Stimulated activated CD8-positive, alpha-beta memory T cell treated with anti-CD3 and anti-CD28 coated beads, Interleukin-2, amount 100 ng/mL, for 1 hour (primary cell): ENCODE measurements at places on chromosomes 13 and 19.

- no peak for DNase-seq
Measured at GRCh38 chr19:44959691-44960090, 4.5 kb downstream of the CLPTM1 start.

DNA sequence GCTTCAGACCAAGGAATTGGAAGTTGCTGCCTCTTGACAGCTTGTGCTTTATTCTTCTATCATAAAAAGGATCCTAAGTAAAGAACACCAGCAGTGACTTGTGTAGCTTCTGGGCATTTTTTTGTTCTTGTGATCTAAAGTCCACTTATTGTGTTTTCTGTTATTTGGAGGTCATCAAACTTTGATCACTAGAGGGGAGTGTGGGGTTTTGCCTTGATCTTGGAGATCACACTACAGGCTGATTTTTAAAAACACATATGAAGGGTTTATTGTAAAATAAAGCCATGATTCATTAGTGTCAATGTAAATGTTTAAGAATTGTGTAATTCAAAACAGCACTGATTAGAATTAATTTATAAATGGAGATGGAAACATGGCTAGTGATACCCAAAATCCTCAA, 328.7 kb upstream of the EDNRB start:
- no peak for DNase-seq

DNA sequence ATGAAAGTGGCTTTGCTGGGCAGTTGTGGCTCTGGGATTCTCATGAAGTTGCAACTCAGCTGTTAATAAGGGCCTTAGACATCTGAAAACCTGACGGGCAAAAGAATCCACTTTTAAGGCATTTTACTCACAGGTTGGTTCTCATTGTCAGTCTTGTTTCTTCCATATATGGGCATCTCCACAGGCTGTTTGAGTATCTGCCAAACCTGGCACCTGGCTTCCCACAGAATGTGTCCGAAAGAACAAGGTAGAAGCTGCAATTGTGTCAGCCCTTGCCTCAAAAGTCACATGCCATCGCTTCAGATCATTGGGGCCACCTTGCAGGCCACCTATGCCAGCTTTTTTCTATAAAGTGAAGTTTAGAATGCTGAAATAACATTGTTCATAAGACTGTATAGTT, 102.4 kb downstream of the KCTD12 start:
- no peak for DNase-seq

DNA sequence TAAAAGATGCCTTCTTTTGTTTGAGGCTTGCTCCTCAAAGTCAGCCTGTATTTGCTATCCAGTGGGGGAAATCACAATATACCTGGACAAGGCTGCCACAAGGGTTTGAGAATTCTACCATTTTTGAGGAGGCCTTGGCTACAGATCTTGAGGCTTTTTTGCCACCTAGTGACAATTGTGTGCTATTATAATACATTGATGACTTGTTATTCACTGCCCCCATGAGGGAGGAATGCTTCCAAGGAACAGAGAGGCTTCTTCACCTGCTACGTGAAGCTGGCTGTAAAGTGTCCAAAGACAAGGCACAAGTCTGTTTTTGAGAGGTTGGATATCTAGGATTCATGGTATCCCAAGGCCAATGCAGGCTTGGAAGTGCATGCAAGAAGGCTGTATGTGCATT, 72.5 kb downstream of the ZNF708 start:
- no peak for DNase-seq

GRCh38 chr19:50639121-50640112, at the start of gene SYT3:
TSS of gene SYT3 (minus strand) at chr19:50639881. CDS start at chr19:50637411, 2,470 bp downstream.
- DNase-seq, result no peak

DNA sequence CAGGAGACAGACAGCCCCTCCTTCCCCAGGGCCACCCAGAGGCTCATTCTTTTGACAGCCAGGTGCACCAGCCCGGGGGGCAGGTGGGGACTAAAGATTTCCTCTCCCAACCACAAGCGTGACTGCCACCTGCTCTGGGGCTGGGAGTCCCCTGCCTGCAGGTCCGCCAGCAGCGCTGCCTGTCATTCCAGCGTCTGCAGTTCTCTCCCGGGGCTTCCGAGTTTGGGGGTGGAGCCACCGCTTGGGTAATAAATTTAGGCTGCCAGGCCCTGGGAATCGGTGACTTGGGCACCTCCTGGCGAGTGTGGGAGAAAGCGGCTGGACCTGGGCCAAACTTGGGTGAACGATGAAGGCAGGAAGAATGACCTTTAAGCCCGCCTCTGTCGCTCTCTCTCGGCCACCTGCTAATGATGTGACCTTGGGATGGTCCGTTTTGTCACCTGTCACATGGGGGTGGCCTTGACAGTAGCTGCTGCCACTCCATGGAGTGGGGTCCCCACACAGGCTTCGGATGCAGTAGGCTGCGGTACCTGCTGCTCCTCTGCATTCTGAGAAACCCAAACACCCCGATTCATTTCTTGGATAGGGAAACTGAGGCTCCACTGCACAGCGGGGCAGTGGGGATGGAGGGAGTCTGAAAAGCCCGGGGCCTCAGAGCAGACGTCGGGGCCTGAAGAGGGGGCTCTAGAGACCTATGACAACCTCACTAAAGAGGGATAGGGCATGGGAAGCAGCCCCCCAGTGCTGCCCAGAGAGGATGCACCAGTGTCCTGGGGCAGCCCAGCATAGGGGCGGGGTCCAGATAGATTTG, 12.8 kb downstream of the FUT6 start:
- no peak for DNase-seq

GRCh38 chr13:20373861-20374260, 141.7 kb upstream of the GJB6 start:
- DNase-seq, result no peak

GRCh38 chr13:50276550-50276949, 261.3 kb downstream of the KCNRG start:
- no peak for DNase-seq

DNA sequence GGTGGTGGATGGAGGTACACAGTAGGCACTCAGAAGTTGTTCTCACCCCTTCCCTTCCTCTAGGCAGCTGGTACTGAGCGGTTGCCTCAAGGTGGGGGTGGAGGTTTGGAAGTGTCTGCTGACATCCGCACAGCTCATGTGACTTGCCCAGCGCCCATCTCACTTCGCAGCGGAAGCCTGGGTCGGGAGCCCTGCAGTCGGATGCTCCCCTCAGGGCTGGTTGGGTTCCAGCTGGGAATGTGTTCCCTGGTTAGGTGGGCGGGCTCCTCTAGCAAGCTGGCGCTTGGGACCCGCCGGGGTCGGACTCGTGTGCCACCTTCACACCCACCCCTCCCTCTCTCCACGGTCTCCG, 10.2 kb downstream of the PPP1R37 start:
- DNase-seq, result no peak

- DNase-seq, result no peak
Measured at GRCh38 chr13:73198991-73199411, 140.2 kb downstream of the KLF5 start.

DNA sequence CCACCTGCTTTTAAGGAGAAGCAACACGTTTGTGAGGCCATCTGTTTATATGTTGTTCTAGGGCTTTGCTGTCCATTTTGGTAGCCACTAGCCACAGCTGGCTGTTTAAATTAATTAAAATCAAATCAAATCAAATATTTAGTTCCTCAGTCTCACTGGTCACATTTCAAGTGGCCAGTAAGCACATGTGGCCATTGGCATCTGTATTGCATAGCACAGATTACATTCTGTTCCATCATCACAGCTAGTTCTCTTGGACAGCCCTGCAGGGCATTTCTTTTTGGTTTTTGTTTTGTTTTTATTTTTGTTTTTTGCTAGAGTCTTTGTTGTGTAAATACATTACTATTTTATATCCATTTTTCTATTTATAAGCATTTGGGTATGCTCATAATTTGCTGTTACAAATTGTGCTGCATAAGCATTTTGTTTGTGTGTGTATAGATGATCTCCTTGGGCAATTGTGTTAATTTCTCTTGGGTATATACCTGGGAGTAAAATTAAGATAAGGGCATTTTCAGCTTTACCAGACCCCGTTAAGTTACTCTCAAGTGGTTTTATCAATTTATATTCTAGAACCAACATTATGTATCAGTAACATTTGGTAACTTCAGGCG, 31.3 kb downstream of the SAE1 start:
- DNase-seq, result no peak

DNA sequence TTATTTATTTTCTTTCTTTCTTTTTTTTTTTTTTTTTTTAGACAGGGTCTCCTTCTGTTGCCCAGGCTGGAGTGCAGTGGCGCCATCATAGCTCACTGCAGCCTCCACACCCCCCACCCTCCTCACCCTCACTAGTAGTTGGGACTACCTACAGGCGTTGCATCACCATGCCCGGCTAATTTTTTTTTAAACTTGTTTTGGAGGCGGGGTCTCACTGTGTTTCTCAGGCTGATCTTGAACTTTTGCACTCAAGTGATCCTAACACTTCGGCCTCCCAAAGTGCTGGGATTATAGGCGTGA, 33.6 kb downstream of the GJA3 start:
- no peak for DNase-seq

GRCh38 chr19:7681340-7682174, 924 bp downstream of the TRAPPC5 start:
- peak; percentile 74 for DNase-seq

DNA sequence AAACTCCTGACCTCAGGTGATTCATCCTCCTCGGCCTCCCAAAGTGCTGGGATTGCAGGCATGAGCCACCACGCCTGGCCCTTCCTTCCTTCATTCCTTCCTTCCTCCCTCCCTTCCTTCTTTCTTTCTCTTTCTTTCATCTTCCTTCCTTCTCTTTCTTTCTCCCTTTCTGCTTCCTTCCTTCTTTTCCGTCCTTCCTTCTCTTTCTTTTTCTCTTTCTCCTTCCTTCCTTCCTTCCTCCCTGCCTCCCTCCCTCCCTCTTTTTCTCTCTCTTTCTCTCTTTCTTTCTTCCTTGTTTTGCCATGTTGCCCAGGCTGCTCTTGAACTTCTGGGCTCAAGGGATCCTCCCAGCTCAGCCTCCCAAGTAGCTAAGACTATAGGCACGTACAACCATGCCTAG, 36.5 kb upstream of the MUC16 start:
- no peak for DNase-seq
